ENCODE measurements at places on chromosomes 7 and 10. TPM values are rescaled to one million over a fixed set of nuclear protein-coding genes. Genes with fewer than 3 reads are reported as not detected.

The CPA5 gene
- polyA plus RNA-seq = 0.08 TPM

The FAM180A gene
- polyA plus RNA-seq = 0.06 TPM

- DNase-seq = peak; percentile 73
These were observed 86.0 kb downstream of the FANK1 start for GRCh38 chr10:125982260-125982948.

The ACSM6 gene
- polyA plus RNA-seq = 0.27 TPM

The ZNF425 gene
- 6.4 TPM for polyA plus RNA-seq

All from right renal pelvis (tissue), 4 donors.